ENCODE measurements at places on chromosomes 11 and 22.

- no peak for DNase-seq
Observed at GRCh38 chr11:33652431-33652830, 48.2 kb downstream of the C11orf91 start.

GRCh38 chr22:42639541-42640241 lies 710 bp downstream of the ATP5MGL start:
- no peak for DNase-seq

GRCh38 chr11:95568281-95568680 lies 221.3 kb downstream of the FAM76B start:
- DNase-seq = no peak

DNA sequence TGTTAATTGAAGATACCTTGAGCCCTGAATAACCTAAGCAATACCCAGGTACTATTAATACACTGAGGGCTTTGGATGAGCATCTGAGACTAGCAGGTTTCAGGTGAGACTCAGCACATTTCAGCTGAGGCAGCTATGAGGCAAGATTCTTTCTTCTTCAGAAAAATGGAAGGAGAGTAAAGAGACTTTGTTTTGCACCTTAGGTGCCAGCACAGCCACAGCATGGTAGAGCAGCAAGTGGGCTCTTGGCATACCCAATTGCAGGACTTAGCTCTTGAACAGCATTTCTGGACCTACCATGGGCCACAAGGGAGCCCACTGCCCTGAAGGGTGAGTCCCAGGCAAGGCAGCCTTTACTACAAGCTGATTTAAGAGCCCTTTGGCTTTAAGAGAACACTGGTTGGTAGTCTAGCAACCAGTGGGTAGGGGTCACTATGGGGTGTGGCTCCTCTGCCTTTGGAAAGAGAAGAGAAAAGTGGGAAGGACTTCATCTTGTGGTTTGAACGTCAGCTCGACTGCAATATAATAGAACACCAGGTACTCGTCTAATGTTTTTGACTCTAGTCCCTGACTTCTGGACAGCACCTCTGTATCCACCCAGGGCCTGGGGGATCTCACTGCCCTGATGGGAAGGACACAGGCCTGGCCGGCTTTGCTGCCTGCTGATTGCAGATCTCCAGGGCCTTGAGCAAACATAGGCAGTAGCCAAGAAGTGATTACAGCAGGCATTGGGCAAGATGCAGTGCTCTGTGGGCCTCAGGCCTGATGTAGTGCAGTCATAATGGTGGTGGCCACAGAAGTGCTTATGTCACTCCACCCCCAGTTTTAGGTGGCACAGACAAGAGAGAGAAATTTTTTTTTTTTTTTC lies 73.3 kb downstream of the GLYATL1 start:
- no peak for DNase-seq

DNA sequence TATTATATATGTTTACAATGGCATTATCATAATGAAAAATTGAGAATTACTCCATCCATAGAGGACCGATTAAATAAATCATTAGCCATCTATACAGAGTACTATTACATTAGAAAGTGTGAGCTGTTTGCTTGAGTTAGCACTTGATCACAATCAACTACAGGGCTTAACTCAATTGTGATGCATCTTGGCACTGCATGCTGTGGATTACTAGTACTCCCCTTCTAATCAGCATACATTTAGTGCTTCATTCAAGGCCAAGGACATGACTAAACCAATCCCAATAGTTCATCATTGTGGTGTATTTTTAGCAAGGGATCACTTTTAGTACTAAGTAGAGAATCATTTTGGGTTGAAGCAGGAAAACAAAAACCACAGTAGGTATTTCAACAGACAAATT lies 23.5 kb upstream of the ARHGAP42 start:
- DNase-seq = no peak

- DNase-seq = peak; percentile 31
Observed at GRCh38 chr11:63536669-63537292, at the start of gene PLAAT4. TSS of gene PLAAT4 (plus strand) at chr11:63536808. CDS start at chr11:63536869, 61 bp downstream.

DNA sequence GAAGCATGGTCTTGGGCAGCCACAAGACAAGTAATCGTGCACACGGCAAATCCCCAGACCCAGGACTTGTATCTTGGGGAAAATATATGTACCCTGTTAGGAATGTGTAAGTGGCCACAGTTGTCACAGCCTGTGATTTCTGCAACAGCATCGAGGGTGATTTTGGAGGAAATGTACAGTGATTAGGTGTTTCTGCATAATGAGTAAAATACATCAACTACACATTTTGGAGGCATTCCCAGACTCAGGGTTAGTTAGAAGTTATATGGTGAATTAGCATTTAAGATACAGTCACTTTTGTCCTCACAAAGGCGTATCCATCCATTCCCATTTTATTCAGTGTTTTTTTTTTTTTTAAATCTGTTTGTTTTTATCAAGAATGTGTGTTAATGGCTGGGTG lies 28.4 kb downstream of the SUSD2 start:
- no peak for DNase-seq

GRCh38 chr11:86292912-86293616 lies 9.0 kb upstream of the HIKESHI start:
- no peak for DNase-seq

DNA sequence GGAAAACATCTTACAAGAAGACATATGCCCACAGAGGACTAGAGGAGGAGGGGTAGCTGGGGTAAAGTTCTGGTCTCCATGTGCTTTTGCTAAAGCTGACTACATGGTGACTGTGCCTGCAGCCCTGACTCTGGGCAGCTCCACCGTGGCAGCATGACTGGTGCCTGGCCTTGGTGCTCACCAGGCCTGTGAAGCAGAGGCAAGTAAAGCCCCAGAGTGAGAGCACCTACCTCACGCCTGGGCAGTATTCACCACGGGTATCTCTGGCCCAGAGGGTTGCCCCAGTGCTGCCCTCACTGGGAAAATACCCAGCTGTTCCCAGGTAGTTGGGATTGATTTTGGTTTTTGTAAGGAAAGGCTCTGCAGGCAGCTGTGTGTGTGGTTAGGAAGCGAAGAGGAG lies 78.3 kb downstream of the CTTN start:
- no peak for DNase-seq

- no peak for DNase-seq
Observed at GRCh38 chr11:121873766-121874165, 242.2 kb downstream of the BLID start.

DNA sequence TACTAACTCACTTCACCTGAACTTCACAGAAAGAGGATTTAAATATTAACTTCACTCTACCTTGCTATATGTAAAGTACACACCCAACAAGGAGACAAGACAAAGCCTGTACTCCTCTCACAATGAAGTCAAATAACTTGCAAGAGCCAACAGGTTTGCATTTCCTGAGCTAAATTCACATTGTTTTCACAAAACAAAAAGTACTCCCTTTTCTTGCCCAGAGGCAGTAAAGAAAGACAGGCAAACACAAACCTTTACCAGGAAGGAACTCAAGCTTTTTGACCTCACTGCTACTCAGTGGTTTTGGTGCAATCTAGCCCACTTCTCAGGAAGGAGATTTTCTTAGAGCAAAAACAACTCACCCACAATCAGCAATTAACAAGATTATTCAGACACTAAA lies 15.7 kb downstream of the USP28 start:
- DNase-seq = no peak

DNA sequence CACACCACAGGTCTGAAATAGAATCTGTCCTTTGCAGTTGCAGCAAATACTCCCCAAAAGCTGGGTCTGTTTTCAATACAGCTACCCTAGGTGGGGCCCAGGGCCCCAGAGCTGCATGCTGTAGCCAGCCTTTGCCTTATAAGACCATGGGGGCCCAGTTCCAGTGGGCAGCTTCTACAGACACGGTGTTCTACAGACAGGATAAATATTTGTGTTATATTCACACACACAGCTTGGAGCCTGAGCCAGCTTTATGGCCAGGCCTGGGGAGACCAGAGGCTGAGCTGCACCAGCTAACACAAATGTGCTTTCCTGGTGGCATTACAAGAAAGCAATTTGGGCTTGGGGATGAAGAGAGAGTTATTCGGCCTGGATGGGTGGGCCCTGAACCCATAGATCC lies 151.8 kb upstream of the NCAM1 start:
- no peak for DNase-seq

GRCh38 chr11:122101625-122102291 lies 14.3 kb downstream of the BLID start:
- no peak for DNase-seq

- DNase-seq = peak; percentile 8
Observed at GRCh38 chr11:124195189-124195734, 12.1 kb downstream of the OR10D3 start.

All from CD8-positive, alpha-beta memory T cell (primary cell).